ENCODE measurements at places on chromosomes 5 and 9.

DNA sequence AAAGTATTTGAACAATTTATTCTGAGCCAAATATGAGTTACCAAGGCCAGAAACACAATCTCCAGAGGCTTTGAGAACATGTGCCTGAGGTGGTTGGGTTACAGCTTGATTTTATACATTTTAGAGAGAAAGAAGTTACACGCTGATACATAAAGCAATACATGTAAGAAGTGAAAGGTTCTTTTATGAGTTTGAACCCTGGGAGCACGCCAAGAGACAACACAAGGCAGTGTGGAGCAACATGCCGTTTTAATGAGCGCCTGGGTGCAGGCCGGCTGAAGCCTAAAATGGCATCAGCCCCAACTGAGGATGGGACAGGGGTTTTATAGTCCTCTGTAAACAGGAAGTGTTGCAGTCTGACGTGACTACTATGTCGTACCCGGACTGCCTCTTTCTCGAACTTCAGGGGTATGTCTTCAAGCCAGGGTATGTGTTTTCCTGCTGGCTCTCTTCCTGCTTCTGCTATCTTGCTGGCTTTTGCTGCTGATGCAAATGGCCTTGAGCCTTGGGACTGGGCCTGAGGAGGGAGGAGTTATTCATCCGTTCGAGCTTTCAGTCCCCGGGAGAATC, 193.7 kb downstream of the CYLC2 start:
- DNase-seq: no peak

- DNase-seq: no peak
These were observed 145.4 kb downstream of the CD180 start for GRCh38 chr5:67051164-67051563.

DNA sequence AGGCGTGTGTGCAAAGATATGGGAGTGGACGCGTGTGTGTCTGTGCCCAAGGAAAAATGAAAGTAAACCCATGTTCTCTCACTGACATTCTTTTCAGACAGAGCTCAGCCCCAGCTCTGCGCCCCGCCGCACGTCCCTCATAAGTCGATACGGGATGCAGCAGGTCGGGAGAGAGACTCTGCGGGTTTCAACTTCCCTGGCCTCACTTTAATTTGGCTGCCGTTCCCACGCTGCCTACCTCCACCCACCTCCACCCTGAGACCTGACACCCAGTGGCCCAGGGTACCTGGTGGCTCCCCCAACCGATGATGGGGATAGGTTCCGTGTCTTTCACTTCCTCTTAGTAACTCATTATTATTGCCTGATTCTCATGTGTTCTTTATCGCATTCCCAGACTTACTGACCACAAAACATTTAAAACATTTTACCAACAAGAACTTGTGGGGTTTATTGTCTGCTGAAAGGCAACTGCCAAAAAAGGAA, 19.4 kb downstream of the LHX2 start:
- DNase-seq: no peak

DNA sequence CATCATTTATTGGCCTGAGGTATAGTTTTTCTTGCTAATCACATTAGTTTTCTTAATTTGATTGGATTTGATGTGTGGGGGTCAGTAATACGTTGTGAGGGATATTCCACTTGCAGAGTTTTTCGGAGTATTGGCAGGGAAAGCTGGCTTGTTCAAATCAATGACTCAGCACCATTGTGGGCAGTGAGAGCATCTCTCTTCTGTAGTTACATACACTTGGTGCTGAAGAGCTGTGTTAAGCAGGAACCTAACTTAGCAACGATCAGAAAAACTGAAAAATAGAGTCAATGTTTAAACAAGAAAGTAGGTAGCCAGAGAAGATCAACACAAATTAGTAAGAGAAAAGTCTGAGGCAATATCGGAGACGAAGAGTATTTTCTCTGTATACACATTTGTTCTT, 344.6 kb upstream of the EDIL3 start:
- no peak for DNase-seq

DNA sequence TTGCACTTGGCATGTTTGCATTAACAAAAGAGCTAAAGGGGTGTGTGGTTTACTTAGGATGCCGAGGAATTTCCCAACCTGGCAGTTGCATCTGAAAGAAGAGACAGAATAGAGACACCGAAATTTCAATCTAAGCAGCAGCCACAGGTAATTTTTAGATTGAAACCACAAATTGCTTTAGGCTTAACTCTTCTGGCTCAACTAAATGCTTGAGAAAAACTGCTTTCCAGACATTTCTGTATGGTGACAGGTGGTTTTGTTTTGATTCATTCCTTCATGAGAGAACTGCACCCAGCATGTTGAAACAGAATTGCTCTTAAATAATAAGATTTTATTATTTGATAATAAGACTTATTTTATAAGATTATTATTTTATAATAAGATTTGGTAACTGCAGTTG, 21.5 kb downstream of the SECISBP2 start:
- no peak for DNase-seq

GRCh38 chr9:7909537-7909936, 110.0 kb upstream of the DMAC1 start:
- no peak for DNase-seq

DNA sequence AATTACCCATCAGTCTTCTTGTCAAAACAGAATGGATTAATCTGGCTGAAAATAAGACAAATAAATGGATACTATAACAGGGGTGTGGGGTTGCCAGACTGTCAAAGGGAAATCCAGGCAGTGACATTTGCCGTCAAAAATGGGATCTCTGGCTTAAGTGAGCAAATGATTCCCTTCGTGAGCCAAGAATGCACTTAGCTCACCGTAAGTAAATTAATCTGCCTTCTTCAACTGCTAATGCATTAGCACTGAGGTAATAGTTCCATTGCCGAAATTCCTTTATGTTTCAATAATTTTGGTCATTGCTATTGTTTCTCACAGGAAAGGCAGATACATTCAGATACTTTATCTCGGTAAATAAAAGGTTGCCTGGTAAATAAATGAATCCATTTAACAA, 377.8 kb downstream of the KIAA0825 start:
- DNase-seq: no peak

DNA sequence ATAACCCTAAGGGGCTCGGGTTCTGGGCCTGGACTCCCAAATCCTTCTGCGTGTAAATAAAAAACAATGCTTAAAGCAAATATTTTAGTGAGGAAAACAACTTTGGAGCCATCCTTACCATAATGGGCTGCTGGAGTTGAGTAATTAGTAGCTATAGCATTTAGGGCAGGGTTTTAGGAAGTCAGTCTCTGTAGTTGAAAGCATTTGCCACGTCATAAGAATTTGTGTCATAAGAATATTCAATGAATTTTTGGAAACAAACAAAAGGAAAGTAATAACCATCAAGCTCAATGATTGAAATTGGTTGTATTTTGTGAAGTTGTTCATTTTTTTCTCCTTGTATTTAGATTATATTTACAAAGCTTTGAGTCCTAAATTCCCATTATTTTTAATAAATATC, 114.8 kb upstream of the ELL2 start:
- no peak for DNase-seq

DNA sequence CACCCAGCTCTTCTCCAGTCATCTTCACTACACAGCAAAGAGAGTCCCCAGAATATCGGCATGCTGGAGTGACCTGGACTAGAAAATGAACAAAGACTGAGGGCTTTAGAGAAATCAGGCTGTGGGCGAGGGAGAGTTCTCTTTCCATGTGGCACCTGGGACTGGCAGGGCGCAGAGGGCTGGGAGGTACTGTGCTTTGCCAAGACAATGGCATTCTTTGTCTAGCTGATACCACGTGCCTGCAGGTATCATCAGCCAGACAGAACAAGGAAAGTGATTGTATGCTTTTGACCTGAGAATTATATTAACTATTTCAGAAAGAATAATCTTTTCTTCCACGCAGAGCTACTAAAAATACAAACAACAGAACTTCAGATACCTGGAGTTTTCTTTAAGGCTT, 30.5 kb downstream of the DDX31 start:
- no peak for DNase-seq

- no peak for DNase-seq
These were observed 293.8 kb downstream of the CCDC171 start for GRCh38 chr9:15846611-15847010.

DNA sequence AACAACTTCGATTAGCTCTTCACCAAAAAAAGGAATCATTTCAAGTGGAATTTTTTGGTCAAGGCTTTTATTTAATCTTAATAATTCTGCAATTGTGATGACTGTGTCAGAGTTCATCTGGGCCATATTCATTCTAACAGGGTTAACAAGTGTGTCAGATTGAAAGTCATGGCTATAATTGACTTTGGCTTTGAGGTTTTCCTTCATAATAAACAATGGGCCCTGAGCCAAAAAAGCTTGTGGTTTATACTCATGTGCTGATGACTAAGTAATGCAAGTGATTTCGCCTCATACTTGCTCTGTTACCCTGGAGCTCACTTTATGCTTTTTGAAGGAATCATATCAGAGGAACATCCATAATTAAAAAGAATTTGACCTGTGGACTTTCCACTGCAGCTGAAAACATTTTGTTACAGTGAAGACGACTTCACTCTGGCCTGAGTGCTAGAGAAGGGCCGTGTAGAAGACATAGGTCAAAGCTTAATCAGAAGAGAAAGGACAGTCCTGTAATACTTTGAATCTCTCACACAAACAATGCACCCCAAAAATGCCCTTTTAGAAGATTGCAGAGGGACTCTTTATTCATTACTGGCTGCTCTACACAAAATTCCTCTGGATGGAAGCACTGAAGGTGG, 101.7 kb downstream of the GDNF start:
- no peak for DNase-seq

DNA sequence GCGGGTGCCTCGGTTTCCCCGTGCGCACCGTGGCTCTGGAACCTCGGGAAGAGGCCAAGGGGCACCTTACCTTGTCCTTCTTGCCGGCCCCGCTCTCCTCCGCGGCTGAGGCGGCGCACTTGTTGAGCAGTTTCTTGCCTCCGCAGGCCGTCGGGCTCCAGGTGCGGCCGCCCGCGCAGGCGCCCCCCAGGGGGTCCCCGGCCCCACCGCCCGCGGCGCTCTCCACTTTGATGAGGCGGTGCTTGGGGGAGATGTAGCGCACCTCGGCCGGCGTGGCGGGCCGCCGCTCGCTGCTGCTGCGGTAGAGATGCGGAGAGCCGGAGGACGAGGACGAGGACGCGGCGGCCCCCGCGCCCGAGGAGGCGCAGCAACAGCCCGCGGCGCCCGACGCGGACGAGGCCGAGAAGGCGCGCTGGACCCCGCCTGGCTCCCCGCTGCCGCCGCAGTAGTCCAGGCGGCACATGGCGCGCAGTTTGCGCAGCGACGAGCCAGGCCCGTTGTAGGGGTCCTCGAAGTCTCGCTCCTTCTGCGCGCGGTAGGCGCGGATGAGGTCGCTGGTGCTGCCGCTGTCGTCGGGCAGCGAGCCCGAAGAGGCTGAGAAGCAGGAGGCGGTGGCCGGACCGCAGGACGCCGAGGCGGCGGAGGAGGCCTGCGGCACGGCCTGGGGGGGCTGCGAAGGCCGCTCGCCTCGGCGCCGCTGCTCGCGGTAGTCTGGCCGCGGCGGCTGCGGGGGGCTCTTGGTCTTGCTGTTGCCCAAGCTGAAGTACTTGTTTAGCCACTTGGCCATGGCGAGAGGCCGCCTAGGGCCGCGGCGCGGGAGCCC, 957 bp downstream of the SHB start:
- DNase-seq: peak; percentile 16

All from head of caudate nucleus (tissue), 42 donors.